ENCODE measurements at places on chromosomes 12 and 14. TPM values are rescaled to one million over a fixed set of nuclear protein-coding genes. Genes with fewer than 3 reads are reported as not detected.

DNA sequence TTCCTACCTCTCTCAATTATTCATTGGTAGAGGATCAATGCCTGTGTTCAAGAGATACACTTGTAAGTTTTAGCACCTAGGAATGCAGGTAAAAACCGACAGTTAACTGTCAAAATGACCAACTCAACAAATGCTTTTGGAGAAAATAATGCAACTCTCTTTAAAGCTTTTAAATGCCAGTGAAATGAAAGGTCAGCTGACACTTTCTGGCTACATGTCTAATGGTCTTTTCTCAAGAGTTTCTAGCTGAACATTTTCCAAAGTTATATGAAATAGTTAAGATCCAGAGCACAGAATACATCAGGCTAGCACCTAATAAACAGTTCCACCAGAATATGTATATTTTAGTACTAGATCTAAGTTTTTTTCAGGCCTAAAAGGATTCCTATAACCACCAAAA lies 2.0 kb downstream of the CSRNP2 start:
- DNase-seq = no peak

DNA sequence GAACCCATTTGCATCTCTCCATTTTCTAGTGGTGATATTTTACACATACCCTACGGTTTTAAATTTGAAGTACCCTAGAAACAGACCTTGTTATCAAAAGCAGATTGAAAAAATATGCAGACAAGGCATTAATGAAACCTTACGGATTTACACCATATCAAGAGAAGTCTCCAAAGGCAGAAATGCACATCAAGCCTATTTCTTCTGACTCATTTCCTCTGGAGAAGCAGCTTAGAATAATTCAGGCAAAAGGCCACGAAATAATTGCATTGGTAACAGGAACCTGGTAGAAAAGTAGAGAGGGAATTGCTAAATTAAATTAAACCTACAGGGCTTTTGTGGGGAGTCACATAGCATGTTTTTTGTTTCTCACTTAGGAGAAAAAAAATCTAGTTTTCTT lies 34.7 kb downstream of the KICS2 start:
- DNase-seq = no peak

DNA sequence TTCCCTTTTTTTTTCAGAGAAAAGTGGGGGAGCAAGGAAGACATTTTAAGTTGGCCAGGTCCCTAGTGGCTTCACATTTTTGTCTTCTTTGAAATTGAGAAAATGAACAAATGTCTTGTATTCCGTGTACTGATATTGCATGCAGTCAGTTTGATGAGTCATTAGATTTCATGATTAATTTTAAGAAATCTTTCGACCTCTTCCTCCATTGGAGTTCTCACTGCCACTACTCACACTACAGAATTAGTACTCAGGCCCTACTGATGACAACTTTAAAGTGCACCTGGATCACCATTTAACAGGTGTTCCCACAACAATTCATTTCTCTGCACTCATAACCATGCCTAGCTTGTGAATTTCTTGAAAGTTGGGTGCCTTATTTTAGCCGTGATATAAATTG lies 50.5 kb downstream of the SAMD4A start:
- DNase-seq = no peak

Gene POLE2
- not detected for total RNA-seq

DNA sequence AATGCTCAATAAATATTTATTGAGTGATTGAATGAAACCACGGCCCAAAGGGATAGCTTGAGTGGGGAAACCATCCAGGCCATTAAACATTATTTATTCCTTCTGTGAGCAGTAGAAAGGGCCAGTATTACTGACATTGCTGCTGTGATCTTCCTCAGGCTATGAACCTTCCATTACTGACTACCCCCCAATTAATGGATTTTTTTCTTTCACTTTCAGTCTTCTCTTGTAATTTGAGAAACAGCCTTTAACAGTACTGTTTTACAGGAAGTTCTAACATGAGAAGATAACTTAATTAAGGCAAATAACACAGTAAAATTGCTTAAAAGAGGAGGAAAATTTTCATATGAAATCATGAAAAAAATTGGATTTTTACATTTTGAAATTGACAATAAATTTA lies 629.5 kb downstream of the TRHDE start:
- no peak for DNase-seq

GRCh38 chr12:92078167-92079053 lies 67.2 kb downstream of the BTG1 start:
- DNase-seq = peak; percentile 18

Gene TMEM132D
- total RNA-seq = not detected

GRCh38 chr14:95464103-95464502 lies 52.3 kb downstream of the SYNE3 start:
- DNase-seq = no peak

- no peak for DNase-seq
These were observed 2.8 kb downstream of the B3GNT4 start for GRCh38 chr12:122206111-122206881.

Gene GARIN6
- not detected for total RNA-seq

Gene TSPAN9
- total RNA-seq = 4.2 TPM

GRCh38 chr12:119505001-119505400 lies 88.6 kb upstream of the TMEM233 start:
- DNase-seq = no peak

- peak; percentile 51 for DNase-seq
These were observed 521 bp downstream of the MAP4K5 start for GRCh38 chr14:50531595-50532501.

- peak; percentile 57 for DNase-seq
These were observed 97.2 kb downstream of the LGMN start for GRCh38 chr14:92651106-92651757.

Gene DAO
- total RNA-seq = 3.7 TPM

- DNase-seq = no peak
These were observed 6.7 kb upstream of the MORN3 start for GRCh38 chr12:121676190-121676589.

Gene CLBA1
- total RNA-seq = 0.40 TPM

DNA sequence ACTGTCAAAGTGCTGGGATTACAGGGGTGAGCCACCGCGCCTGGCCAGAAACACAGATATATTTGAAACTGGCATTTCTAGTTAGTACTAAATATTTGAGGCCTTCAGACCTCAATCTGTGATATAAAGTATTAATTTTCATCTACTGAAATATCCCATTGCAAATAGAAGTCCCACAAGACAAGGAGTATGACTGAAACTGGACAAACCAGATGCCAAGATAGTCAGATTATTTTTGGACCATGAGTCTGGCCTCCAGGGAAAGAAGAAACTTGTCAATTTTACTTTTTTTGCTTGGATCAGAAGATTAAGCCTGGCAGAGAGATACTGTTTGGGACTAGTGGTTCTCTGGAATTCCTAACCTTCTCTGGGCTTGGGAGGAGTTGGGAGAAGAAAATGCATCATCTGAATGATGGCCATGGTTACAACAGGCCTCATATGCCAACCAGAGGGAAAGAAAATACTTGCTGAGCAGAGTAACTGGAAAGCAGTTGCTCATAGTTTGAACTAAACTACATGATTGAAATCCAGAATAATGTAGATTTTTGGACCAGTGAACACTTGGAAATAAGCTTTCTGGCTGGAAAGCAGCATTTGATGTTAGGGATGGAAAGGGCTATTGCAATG lies 2.9 kb upstream of the SMOC1 start:
- no peak for DNase-seq

- peak; percentile 6 for DNase-seq
These were observed 14.3 kb downstream of the FOS start for GRCh38 chr14:75292886-75293285.

DNA sequence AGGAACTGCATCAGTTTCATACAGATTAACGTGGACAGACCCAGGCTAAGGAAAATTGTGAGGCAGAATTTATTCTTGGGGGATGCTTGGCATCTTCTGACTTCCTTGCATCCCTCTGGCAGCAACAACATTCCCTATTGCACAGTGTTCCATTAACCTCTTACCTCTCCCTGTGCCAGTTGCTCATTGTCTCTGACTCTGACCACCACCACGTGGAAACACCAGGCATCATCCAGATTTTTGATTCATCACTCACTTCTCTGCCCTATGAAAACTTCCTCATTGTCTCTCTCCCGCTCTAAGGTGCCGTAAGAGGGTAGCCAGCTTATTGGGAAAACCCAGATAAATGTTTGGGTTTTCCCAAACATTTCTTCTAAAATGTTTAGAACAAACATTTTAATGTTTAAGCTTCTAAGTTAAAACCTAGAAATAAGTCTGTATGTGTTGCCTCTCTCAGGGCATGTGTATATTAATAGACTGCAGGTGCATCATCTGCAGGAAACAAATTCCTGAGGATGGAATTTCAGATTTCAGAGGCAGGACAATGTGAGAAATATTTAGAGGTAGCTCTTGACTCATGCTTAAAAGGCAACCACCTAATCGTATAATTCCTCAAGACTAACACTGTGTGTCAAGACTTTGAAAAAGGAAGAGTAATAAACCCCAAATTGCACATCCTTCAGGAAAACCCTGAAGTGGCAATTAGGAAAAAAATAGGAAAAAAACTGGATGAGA lies 64.5 kb upstream of the SLC35F4 start:
- no peak for DNase-seq

Gene P2RX7
- total RNA-seq = 7.0 TPM

DNA sequence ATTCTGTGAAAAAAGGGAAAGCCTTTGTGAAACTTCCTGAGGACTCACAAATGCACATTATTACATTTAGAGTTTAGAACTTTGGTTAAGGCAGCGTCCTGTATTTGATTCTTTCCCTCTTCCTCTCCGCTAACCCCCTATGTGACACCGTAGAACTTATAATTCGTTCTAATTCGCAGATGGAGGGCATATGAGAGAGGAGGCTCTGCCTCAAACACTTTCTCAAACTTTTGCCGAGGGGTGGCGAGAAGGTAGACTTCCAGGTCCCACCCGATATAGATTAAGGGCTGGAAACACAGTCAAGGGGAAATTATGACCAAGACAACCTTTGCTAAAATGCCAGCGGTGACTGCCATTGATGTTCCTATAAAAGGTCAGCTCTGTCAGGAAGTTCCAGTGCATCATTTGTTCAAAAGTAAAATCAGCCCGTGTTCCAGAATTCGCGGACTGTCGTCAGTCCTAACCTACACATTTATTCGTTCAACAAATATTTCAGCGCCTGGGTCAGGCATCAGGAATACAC lies 904 bp upstream of the PAPOLA start:
- no peak for DNase-seq

Gene CMA1
- not detected for total RNA-seq
